HL-60 (cell line): ENCODE measurements at places on chromosomes 4 and X.
A peak's percentile ranks its signal among the peaks of the same experiment; 100 is the strongest.

GRCh38 chr4:14434916-14435315 is 567.4 kb upstream of the CPEB2 start:
- DNase-seq: no peak

DNA sequence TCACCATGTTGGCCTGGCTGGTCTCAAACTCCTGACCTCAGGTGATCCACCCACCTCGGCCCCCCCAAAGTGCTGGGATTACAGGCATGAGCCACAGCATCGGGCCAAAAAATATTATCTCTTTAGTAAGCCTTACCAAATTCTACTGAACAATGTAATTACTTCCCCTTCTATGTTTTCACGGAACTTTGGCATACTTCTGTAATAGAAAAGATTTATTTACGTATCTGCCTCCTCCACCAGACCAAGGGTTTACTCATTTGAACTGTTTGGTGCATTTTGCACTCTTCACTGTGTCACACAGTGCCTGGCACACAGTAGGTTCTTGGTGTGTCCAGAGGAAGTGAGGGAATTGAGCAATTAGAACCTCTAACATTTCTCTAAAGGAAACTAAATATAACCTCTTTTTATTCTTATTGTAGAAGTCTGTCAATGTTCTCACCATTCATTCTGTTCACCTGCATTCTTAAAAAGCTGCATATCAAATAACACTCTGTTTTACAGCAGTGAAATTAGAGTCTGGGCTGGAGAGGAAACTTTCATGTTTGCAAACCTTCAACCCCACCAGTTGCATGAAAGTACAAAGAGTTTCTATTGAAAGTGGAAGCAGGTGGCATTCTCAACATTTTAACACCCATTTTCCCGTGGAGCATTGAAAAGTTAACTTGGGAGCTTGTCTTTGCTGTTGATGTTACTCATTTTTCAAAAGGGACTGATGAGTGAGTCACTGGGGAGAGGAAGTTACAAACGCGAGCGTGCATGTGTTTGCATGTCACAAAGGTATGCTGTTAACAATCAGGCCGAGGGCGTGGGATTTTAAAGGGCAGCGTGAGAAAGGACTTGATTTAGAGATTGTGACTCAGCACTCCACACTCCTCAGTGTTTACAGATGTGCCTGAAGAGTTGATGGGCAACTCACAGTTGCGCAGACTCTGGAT is 314.1 kb downstream of the STK32B start:
- DNase-seq: no peak

- no peak for DNase-seq
These were observed 277.1 kb downstream of the KLHL13 start for GRCh38 chrX:117839544-117839943.

DNA sequence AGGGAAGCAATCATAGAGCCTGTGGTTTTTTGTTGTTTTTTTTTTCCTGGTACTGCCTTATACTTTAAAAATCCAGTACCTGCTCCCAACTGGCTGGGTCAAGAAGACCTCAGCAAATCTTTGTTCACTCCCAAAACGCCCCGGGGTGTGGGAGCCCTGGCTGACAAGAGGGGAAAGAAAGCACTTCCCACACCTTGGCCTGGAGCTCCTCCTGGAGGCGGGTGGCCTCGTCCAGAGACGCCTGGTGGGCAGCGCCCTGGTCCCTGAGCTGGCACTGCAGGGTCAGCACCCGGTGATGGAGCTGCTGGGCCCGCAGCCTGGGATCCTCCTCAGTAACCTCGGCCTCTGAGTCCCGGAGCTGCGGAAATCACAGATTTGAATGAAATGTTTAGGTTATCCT is 38.2 kb downstream of the C4orf50 start:
- DNase-seq: no peak

DNA sequence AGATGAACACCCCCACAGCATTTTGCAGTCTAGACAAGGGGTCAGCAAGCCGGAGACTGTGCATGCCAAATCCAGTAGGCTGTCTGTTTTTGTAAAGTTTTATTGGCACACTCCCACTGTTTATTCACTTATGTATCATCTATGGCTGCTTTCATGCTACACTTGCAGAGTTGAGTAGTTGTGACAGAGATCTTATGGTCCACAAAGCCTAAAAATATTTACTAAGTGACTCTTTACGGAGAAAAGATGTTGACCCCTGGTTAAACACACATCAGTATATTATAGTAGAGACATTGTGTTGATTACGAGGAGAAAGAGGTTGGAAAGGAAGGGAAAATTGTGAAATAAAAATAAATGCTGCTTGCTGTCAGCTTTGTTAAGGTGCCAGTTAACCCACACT is 2.2 kb upstream of the LHFPL1 start:
- DNase-seq: no peak

DNA sequence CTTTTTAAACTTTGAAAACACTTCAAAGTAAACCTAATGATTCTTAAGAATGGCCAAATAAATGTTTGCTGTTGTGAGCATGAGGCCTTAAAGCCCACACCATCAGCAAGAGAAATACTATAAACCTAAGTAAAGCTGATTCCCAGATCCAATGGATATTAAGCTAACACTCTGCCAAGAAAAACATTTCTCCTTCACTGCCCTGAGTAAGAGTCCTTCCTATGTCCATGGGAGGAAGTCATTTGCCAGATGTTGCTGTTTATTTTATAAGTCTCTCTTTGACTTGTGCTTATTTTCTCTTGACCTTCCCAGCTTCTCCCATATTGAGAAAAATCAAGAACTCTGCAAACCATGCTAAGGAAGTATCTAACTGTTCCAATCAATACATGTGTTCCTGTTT is 154.3 kb upstream of the EDNRA start:
- DNase-seq: no peak

DNA sequence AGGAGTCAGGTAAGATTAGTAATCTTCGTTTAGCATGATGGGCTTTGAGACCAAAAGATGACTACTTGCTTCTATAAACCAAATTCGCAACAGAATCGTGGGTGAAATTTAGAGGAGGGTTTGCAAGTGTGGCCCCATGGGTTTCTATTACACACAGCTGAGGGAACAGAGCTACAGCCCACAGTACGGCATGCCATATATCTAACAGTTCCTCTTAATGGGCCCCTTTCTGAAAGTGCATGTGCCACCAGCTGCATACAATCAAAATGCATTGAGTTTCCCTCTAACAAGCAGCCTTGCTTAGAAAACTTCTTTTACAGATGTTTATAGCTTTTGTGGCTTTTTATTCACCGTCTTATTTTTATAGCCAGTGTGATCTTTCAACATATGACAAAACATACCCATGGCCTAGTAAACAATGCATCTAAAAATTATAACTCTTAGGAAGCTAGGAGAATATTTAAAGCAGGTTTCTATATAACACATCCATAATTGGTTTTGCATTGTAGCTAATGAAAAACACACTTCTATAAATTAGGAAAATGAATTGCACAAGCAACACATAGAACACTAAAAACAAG is 202.1 kb downstream of the PRDM5 start:
- DNase-seq: no peak

GRCh38 chr4:107248571-107248970 is 212.5 kb upstream of the DKK2 start:
- no peak for DNase-seq

GRCh38 chrX:40646489-40647306 is 663 bp downstream of the CXorf38 start:
- DNase-seq: peak; percentile 29

DNA sequence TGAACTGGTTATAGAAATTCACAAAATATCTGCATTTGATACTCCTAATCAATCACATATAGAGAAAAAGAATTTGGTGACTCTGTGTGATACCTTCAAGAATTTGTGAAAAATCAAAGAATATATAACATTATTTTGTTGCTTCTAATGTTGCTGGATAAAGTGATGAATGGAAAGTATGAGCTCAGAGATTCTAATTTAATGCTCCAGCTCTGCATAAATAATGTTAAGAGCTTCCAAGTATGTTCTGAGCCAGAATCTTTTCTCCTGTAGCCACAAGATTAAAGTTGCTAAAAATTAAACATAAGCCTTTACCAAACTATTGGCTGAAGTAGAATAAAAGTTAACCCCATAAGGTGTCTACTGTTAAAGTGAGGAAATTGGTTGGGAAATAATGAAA is 294.7 kb upstream of the CT83 start:
- no peak for DNase-seq

DNA sequence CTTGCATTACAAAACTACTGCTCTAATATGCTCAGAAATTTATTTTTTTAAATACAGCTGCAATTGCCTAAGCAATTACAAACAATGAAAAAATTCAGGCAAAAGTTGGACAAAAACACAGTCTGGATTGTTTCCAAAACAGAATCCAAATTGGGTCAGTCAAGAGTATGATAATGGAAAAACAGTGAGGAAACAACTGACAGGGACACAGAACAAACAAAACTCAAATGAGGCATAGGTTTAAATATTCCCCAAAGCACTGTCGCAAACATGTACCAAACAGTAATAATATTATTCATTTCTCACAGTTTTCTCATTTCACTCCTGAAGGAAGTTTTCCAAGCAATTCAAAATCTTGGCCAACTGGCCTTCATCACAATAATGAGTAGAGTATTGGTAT is 386.6 kb downstream of the CENPC start:
- no peak for DNase-seq

GRCh38 chr4:40672528-40673522 is 43.2 kb upstream of the RBM47 start:
- DNase-seq: peak; percentile 81

- no peak for DNase-seq
These were observed 21.4 kb downstream of the WDR44 start for GRCh38 chrX:118367338-118367737.

DNA sequence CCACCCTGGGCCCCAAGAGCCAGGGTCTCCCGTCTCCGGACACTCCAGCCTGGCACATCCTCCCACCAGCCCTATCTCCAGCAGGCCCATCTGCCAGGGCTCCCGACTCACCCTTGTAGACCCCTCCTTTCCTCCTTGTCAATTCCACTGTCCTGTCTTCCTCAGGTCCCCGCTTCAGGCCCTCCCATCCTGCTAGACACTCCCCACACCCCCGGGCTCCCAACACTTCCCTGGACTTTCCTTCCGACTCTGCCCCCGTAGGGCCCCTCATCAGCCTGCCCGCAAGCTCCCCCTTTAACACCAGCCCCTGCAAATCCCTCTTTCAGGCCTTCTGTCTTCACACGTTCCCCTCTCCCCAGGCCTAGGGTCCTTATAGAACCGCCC is 1.1 kb downstream of the PRAF2 start:
- no peak for DNase-seq
